ENCODE measurements at places on chromosomes 3 and 15.
A peak's percentile ranks its signal among the peaks of the same experiment; 100 is the strongest.

DNA sequence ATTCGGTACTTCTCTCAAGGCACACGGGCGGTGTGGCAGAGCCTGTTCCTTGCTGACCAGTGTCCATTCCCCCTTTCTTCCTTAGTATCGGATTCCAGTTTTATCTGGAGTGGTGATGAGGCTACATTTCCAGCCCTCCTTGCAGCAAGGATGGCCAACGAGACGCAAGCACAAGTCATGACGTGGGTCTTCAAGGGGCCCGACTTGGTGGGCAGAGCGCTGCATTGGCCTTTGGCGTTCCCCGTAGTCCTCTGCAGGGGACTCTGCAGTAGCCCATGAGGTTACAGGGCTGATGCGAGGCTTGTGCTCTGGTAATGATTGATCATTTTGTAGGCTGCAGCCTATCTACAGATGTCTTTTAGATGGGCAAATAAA, 194.5 kb downstream of the OPA1 start:
- no peak for DNase-seq

DNA sequence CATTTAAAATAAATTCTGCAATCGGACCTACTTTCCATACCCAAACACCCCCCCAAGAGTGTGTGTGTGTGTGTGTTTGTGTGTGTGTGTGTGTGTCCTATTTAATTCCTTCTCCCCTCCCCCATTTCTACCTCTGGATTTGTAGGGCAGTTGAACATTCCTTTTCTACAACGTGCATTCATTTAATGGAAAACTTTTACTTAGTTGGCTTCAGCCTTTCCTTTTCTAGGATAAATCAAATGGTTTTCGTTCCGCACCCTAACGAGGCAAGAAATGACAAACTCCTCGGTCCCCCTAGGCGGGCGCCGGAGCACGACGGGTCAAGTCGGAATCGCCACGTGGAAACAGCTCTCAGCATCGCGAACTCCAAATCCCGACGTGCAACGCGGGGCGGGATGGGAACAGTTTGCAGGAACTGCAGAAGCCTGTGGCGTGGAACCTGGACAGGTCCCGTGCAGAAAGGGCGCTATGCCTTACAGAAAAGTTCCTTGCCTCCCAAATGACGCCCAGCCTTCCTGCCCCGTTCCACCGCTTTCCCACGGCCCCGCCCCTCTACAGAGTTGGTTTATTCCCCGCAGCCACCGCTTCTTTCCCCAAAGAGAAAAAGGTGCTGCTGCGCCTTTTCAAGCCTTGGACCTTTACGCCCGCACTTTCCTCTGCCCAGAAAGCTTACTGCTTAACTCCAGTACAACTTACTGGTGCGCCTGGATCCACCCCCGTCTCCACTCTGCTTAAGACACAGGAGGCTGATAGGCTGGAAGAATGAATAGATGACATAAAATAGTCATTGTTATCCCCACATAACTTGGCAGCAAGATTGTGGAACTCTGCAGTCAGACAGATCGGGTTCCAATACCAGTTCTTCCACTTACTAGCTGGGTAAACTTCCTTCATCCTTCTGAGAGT, 1.1 kb upstream of the EIF2B5 start:
- peak; percentile 76 for DNase-seq

GRCh38 chr3:170689893-170690660, 104.2 kb upstream of the SLC7A14 start:
- peak; percentile 53 for DNase-seq

DNA sequence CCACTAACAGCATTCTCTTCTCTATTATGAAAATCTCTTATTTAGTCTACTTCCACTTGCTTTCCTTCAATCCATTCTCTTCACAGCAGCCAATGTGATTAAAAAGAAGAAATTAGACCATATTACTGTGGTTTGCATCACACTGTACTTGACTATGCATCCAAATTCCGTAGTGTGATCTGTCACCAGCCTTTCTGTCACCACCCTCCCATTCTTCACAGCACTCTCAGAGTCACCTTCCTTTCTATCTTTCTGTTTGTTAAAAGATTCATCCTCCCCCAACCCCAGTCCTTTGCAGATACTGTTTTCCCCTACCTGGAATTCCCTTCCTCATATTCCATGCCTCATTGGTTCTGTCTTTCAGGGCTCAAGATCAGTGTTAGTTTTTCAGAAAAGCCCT, 55.0 kb upstream of the ABHD10 start:
- DNase-seq = no peak

DNA sequence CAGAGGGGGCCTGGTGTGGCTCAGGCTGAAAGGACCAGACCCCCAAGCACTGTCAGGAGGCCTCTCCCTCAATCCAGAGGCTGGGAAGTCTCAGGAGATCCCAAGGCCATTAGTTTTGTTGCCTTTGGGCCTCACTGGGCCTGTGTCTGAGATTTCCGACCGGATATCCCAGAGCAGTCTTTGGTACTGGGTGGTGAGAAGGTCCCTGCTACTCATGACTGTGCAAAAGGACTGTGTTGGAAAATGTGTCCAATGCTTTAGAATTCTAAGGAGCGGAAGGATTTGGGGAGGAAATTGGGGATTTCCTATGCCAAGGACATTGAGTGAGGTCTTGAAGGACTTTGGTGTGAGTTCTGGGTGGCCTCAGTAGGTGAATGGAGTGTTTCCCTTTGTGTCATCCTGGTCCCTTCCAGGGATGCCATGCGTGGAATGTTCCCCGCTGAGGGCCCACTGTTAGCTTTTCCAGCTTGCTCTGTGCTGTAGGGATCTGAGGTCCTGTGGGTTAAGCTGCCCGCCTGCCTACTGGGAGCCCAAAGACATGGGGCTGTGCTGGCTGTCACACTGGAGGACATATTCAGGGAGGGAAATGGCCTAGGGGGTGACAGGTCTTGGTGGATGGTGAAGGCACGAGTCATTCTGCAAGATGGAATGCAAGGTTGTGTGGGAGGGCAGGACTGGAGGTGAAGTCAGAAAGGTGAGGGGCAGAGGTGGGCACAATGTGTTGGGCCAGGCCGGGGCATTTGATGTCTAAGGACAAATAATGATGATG, 16.4 kb downstream of the SMAD6 start:
- no peak for DNase-seq

DNA sequence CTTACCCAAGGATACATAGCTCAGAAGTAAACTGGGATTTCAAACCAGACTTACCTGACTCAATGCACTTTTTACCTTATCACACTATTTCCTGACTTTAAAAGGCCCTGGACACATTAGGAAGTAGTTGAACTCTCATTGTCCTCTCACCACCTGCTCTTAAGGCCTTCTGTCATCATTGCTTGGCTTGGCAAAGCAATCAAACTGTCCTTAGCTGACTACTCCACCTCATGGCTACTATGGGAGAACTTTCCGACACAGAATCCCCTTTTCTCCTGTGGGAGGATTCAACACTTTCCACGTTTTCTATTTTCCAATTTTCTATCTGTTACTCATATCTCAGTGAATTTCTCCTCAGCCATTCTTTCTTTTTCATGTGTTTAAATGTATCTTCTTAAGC, 55.4 kb downstream of the ZNF148 start:
- DNase-seq = no peak

- DNase-seq = no peak
These were observed 345.2 kb upstream of the IL12A start for GRCh38 chr3:159643406-159643805.

- no peak for DNase-seq
These were observed 9.5 kb downstream of the ZNF280D start for GRCh38 chr15:56723787-56724186.

DNA sequence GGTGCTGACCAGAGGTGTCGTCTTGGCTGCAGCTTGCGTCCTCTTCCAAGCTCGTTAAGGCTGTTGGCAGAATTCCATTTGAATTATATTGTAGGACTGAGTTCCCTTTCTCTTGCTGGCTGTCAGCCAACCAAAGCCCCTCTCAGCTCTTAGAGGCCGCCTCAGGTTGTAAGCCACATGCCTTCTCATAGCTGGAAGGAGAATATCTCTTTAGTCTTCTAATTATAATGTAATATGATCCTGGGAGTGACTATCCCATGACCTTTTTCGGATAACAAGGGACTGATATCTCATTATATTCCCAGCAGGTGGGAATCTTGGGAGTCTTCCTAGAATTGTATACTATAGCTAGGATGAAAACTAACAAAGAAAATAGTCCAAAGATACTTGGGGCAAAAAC, 4.8 kb downstream of the SCG5 start:
- no peak for DNase-seq

- no peak for DNase-seq
These were observed 316.3 kb downstream of the TIGIT start for GRCh38 chr3:114609973-114610630.

DNA sequence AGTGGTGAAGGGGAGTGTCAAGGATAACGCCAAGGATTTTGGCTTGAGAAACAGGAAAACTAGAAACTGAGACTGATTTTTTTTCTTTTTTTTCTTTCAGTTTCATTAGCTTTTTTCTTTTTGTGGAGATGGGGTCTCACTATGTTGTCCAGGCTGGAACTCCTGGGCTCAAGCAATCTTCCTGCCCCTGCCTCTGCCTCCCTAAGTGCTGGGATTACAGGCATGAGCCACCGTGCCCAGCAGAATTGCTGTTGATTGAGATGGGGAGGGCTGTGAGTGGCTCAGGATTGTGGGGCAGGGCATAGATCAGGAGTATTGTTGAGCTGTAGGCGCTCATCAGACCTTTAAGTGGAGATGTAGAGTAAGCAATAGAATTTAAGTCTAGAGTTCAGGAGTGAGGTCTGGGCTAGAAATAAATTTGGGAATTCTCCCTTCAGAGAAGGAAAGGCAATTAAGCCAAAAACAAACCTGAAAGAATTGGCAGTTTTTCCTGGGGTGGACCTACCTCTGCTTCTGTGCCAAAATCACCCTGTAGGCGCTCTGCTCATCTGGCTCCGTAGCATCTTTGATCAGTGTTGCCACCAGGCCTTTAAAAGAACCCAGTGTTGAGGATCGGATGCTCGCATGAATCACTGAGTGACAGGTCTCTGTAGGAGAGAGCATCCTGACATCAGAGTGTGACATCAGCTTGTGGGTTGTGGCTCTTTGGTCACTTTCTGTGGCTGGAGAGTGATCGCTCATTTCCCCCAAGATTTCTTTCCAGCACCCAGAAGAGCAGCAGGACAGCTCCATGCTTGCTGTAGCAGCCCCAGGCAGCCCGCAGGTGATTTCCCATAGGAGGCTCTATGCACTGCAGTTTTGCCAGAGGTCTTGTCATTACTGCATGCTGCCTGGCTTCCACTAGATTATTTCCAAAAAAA, 15.8 kb downstream of the ABHD17C start:
- peak; percentile 68 for DNase-seq

DNA sequence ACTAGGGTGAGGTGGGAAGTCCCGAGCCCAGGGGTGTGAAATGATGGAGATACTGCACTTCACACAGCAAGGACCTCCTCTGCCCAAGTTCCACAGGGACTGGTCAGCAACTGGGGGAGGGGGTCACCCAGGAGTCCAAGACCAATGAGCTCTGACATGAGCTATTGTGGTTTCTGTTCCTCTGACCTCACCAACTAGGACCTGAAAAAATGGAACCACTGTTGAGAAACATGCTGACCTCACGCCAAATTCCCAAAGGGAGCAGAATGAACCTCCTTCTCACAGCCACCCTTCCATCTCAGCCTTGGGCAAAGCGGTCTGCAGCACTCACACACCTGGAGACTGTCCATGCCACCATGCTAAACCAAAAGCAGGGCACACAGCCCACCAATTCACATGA, 69.3 kb downstream of the LRIG1 start:
- DNase-seq = no peak

DNA sequence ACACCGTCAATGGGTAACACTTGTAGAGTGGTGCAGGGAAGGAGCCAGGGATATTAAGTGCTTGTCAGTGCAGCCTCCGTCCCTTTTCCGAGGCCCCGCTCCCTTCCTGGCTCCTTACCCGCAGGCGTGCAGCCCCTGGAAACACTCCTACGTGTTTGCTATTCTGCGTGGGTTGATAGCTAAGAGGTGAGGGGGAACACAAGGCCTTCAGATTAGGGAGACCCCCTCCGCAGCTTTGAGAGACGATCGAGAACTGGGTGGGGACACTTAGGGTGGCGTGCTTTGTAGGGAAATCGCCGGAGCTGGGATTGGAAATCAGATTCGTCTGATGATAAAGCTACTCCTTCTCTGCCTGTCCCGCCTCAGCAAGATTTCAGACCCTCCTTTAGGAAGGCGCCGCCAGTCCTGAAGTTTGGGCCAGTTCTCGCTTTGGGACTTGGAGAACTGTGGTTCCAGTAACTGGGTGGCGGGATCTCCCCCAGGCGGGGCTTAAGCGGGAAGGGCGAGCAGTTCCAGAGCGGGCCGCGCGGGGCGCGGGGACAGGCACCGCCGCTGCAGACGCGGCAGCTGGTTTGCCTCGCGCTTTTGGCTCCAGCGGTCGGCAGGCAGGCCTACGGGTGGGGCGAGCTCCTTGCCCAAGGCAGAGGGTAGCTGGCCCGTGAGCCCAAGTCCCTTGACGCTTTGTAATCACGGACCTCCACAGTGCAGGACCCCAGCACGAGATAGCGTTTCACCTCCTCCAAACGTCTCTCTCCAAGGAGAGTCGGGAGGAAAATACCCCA, 8.0 kb upstream of the FAM107A start:
- DNase-seq = peak; percentile 77

GRCh38 chr3:58353722-58354553, 21.2 kb downstream of the PXK start:
- DNase-seq = peak; percentile 68

GRCh38 chr3:71029770-71030169, 553.8 kb downstream of the FOXP1 start:
- DNase-seq = no peak

- no peak for DNase-seq
These were observed 81.8 kb upstream of the NANOGP8 start for GRCh38 chr15:35166730-35167359.

DNA sequence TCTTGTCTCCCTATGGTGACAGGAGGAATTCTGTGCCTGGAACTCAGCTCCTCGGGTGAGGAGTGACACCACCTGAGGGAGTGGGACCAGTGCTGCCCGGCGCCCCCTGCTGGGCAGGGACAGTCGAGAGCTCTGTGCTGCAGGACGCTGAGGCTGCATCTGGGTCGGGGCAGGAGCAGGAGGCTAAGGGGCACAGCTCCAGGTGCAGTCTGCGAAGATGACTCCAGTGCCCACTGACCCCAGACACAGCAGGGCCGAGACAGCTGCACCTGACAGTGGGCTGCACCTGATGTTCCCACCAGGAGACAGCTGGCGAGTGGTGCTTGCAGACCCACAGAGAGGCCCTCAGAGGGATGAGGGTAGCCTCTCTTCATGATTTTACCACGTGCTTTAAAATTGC, 152.9 kb downstream of the ATP10A start:
- peak; percentile 60 for DNase-seq

GRCh38 chr3:66997560-66998112, 471 bp upstream of the KBTBD8 start:
- no peak for DNase-seq

DNA sequence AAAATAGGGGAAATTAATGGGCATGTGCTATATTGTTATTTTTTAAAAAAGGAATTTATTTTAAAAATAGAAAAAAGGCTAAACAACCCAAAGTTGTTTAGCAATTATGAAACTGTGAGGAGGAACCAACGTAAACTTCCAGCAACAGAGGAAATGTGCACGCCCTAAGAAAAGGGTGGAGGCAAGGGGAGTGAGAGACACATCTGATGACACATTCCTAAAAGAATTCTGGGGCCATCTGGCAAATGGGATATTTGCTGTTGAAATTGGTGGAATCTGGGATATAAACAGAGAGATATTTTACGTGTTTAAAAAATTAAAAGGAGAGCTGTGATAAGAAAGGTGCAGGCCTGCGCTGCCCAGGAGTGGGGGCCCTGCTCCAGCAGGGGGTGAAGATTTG, 50.8 kb upstream of the MUC13 start:
- DNase-seq = no peak

Data from activated CD4-positive, alpha-beta T cell treated with anti-CD3 and anti-CD28 coated beads, Interleukin-2, Interleukin-6, amounts not matched to agents 100 ng/mL and 50 ng/mL, durations not matched to agents 16 hours and 8 hours (primary cell).